NCI-H146 (cell line): ENCODE measurements at places on chromosomes 1 and 21.

DNA sequence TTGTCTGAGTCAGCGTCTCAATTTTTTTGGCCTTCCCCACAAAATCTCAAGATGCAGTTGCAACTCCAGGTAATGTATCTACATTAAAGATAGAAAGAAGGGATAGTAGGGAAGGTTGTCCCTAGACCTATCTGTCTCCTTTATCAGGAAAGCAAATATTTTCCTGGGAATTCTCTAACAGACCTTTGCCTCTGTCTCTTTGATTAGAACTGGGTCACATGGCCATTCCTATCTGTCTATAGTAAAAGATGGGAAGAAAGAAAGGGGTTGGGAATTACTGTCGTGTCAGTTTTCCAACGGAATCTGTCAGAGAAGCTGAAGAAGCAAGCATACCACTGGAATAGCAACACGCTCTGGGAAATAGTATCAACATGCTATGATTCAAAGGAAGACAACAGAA is 48.7 kb downstream of the ZNF326 start:
- no peak for DNase-seq

DNA sequence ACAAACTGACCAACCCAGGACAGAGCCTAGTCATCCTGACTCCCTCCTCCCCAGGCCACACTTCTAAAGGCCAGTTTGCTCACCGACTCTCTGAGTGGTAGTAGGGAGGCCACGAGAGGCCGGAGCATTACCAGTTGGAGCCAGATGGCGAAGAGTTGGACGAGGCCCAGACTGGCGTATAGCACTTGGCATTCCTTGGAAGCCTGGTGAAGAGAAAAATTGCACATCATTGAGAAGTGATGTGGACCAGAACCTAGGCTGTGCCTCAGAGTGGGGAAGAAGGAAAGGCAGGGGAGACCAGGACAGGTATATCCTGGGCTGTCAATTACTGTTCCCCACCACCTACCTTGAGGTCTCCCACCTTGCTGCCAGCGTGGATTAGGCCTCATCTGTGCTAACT is 12.2 kb downstream of the PABPC4 start:
- no peak for DNase-seq

DNA sequence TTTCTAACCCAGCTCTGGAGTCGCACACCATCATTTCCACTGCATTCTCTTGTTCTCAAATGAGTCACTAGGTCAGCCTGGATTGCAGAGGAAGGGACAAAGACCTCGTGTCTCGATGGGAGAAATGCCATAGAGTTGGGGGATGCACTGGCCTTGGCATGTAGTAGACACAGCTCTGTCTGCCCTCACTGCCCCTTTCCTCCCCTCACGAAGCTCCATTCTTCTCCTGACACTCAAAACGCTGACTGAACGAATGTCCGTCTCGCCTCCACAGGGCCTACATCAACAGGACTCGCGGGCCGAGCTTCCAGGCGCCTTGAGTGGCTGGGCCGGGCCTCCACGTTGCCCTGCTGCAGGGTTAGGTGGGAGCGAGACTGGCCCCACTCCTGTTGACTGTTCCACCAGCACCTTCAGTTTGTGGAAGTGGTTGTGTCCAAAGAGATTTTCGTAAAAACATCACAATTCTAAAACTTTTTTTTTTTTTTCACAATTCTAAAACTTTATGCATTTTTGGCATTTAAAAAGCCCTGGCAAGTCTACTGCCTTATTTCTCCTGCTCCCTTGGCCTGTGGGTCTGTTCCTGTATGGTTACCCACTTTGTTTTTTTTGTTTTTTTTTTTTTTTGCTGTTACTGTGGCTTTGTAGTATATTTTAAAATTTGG is 18.8 kb downstream of the PKNOX1 start:
- DNase-seq, result no peak

DNA sequence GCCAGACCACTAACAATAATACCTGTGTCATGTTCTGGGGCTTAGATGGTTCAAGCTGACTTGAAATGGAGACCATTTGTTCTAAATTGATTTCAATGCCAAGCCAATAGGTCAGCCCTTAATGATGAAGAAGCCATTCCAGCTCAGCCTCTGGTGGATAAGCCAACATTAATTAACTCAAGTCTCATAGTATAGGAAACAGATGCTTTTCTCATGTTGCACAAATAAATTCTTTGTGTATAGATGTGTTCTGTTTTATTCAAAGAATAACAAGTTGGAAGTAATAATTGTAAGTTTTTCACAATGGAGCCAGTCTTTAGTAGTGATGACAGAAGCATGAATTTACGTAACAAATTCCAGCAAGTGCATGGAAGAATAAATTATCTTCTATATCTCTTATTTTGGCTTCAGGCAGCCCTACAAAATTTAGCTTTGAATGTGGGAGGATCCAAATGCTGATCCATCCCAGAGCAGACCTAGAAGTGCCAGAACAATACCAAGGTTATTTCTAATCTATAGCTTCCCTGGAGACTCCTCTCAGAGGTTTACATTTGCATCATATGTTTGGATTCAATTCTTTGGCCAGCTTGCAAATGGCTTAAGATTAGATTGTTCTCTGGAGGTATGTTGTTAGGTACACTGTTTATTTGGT is 42.2 kb upstream of the C1orf105 start:
- no peak for DNase-seq

DNA sequence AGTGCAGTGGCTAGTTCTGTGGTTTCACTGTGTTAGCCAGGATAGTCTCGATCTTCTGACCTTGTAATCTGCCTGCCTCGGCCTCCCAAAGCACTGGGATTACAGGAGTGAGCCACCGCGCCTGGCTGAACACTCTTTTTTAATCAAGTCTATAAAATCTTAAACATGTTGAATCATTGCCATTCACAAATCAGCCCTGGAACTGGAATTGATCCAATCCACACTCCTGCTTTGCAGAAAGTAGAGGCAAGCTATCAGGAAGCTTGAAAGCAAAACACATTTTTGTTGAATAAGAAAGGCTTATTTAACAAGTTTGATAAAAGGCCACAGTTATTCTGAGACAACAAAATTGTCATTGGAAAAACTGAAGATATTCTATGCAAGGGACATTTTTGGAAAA is 18.3 kb upstream of the EFHD2 start:
- DNase-seq, result no peak

DNA sequence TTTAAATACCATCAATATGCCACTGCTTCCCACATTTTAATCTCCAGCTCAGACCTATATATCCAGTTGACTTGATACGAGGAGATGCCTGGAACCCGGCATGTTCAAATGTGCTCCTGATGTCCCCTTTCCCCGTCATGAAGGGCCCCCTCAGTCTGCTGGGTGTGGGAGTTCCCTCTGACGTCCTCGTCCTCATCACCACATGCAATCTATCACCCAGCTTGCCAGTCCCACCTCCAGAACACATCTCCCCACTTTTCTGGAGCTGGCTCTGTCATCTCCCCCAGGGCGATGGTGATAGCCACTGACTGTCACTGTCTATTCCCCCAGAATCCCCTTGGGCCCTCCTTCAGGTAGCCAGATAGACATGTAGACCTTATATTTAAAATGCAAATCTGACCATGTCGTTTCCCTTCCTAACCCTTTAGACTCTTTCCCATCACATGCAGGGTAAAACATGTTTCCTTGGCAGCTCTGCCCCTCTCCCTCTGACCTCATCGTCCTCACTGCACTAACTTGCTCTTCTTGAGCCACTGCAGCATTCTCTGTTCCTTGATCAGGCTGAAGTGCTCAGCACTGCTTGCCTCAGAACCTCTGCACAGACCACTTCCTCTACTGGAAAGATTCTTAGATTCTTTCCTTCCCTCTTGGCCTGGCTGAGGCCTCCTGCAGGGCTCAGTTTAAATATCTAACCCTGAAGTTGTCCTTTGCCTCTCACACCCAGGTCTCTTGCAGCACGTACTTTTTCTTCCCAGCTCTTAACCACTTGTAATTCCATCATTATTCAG is 7.4 kb downstream of the AZIN2 start:
- no peak for DNase-seq

- DNase-seq, result no peak
Observed at GRCh38 chr21:35720208-35720731, 340.1 kb downstream of the SETD4 start.

DNA sequence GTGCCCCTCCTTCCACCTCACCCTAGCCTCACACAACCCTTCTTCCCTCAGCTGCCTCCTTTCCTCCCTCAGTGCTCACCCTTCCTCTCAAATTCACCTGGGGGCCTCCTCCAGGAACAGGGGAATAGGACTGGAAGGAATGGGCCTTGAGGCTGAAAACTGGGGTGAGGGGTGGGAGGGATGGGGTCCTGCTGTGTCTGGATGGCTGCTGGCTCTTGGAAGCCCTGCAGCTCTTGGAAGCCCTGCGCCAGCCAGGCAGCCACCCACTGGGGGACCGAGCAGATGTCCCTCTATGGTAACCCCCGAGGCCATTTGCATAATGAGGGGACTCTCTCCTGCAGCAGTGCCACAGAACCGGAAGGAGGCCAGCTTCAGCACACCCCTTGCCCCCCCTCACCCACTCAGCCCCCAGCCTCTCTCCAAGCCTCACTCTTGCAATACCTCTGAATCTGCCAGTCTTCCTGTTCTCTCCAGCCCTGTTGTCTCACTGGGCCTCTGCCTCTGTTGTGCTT is 85.2 kb downstream of the KIRREL1 start:
- no peak for DNase-seq

GRCh38 chr1:230105245-230105753 is 38.3 kb downstream of the GALNT2 start:
- peak; percentile 33 for DNase-seq

DNA sequence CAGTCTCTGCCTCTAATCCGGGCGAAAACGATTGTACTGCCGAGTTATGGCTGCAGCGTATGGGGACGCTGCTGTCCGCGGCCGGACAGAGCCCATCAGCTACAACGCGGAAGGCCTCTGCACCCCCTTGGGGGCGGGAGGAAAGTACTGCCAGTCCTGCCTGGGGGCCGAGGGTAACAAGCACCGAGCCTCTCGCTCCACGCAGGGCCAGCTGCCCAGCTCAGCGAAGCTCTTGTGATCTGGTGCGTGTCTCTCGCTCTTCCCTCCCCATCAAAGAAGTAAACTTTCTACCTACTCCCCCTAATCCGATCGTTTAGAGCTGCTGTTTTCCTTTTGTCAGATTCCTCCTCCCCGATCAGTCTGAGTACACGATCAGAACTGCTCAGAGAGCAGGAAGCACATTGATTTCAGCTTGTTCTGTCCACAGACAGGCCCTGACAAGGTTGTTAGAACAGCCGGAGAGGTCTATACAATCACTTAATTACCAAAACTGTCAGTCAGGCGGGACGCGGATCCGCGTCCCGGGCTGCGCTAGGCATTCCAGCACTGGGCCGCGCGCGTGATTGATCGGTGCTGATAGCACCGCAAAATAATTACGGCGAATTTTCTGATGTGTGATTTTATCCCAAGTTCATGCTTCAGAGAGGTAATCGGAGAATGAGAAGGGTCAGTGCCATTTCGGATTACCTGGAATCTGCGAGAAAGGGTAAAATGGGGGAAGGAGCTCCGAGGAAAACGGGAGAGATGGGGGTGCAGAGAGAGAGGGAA is 8.7 kb upstream of the BARHL2 start:
- DNase-seq, result peak; percentile 14

DNA sequence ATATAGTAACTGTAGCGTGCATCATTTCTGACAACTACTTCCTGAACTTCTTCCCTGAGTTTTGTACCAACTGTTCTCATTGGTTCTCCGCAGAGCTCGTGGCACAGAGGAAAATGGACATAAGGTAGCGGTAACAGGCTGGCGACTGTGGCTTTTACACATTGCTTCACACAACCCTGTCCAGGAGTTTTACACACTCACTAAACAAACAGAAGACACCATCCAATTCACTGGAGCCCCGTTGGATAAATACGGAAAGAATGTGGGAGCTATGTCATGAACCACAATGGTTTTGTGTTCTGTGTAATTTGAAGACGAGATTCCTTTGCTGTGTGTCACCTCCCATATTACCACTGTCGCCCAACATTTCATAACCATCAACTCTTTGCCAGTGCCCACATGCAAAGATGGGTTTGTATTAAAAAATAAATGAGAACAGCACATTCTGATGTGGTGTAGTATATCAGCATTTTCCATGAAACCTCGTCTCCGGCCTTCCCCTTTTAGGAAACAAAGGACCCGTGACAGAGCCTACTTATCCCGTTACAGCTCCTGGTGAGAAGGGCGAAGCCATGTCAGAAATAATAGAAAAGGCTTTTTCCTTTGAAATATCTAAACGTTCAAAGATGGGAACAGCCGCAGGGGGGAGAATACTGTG is 47.4 kb upstream of the ENAH start:
- DNase-seq, result no peak

DNA sequence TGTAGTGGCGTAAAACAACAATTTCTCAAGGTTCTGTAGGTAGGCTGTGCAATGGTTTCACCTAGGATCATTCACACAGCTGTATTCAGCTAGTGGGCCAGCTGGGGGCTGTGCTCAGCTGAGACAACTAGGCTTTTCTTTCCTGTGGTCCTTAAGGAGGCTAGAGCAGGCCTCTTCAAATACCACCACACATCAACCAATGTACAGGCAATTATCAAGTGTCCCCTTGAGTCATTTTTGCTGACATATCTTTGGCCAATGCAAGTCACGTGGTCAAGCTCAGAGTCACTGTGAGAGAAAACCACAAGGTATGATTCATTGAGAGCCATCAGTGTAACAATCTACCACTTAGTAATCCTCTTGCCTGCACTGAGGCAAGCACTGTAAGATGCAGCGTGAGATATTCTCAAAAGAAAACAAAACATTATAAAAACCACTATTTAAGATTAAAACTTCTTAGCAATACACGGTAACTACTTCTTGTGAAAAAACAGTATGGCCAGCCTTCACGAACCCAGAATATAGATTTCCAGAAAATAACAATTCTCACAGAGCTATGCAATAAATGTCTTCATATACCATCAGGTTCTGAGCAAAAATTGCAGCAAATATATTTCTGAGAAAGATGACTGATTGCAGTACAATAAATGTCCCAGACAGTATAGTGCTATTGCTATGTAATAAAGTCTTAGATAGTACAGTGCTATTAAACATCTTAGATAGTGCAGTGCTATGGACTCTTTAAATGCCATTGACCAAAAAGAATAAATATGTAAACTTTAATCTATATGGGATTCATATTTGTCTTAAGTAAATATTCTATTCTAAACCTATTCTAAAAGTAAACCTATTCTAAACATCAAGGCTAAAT is 55.3 kb downstream of the NME7 start:
- DNase-seq, result no peak

DNA sequence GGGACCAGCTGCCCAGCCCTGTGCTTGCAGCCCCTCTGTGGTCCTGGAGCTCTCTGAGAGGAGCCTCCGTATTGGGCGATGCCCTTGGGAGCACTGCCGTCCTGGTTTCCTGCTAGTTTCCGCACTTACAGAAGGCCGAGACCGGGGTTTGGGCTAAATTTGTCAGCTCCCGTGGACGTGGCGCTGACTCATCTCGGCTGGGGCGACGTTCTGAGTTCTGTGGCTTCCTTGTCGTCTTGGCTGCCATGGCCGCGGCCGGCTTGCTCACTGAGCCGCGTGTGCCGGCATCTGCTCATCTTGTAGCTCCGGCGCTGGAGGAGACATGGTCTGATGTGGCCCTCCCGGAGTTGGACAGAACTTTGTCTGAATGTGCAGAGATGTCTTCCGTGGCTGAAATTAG is 64.9 kb downstream of the PCNT start:
- DNase-seq, result no peak

DNA sequence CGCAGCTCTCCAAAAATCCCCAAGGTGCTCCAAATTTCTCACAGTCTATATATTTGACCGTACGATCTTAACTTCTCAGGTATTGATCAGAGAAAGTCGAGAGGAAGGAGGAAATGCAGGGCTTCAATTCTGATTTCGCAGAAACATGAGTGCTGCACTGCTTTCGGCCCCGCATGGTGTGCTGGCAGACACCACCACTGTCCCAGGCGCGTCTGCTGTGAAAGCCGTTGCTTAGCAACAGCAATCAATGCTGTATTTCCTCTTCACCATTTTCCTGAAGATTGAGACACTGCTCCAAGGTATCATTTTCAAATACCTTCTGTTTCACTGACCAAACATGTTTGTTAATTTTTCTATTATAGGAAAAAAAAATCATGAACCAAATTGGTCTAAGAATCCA is 296.3 kb downstream of the SMYD3 start:
- peak; percentile 78 for DNase-seq
